ENCODE measurements at places on chromosomes 16 and 17.

DNA sequence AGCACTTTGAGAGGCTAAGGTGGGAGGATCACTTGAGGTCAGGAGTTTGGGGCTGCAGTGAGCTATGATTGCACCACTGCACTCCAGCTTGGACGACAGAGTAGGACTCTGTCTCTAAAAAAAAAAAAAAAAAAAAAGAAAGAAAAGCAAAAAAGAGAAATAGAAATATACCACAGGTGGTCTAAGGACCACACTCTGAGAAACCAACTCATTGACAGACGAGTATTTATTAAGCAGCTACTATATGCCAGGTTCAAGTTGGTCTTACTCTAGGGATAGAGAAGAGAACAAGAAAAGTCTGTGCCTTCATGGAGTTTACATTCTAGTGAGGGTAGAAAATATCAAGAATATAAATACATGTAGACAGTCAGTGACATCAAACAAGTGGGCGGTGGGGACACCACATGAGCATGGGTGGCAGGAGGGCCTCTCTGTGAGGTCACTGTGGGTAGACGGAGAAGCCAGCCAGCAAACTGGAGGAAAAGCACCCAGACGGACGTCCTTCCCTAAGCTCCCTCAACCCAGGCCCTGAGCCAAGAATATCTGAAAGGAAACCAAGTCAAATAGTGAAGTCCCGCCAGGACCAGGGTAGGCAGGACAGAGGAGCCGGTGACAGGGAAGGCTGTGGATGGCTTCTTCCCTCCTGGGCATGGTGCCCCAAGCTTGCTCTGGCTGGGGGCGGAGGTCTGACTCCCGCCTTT lies 4.7 kb downstream of the CDIPT start:
- DNase-seq: no peak

DNA sequence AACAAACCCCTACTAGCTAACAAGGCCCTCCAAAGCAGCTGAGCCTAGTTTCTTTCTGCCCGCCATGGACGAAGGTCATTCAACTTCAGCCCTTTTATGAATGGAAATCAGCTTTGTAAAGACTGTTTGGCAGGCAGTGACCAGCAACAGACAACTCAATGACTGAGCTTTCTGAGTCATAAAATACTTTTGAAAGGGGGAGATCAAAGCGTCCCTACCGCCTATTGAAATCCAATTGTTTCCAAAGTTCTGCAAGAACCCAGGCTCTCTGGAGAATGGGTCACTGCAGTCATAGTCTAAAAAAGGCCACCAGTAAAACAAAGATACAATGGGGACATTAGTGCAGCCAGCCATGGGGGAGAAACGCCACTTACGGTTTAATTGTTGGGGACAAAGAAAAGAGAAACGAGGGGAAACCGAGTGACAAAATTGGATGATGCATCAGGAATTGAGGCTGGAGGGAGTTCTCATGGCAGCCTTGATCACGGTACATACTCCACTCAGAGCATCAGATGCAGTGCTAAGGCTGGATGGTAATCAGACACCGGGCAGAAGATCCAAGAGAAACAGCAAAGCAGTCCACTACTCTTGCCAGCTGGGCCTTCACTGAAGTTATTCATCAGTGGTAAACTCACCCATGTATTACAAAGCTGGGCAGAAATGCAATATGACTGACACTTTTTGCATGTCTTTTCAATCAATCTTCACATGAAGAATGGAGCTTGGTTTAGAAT lies 9.8 kb downstream of the ADAMTS18 start:
- no peak for DNase-seq

DNA sequence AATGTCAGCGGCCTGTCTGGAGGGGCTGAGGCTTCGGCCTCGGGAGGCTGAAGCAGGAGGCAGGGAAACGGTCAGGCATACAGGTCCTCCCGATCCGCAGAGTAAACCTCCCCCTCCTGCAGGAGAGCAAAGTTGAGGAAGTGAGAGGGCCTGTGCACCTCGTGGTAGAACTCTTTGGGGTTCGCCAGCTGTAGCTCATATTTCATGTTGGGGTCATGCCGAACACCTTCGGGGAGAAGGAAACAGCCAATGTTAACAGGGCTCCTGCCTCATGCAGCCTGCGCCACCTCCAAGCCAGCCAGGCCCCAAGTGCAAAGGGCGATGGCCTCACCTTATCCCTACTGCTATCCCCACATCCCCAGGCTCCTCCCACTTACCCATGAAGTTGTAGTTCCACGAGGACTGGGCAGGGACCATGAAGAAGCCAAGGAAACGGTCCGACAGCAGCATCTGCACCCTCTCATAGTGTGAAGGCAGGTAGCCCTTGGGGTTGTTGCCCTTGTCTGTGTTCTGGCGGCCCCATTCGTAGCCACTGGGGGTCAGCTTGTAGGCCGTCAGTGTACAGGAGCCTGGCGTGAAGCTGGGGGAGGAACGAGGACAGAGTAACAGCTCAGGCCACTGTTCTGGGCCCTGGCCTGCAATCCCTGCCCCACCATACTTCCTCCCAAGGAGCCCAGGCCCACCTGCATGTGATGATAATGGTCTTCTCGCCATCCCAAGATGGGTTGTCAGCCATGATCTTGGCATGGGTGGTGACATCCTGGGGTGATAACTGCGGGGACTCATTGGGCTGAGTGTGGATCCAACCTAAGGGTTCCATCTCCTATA lies 1.3 kb upstream of the RILP start:
- DNase-seq: no peak

- DNase-seq: no peak
Observed at GRCh38 chr16:23836078-23836403, 258 bp downstream of the PRKCB start.

DNA sequence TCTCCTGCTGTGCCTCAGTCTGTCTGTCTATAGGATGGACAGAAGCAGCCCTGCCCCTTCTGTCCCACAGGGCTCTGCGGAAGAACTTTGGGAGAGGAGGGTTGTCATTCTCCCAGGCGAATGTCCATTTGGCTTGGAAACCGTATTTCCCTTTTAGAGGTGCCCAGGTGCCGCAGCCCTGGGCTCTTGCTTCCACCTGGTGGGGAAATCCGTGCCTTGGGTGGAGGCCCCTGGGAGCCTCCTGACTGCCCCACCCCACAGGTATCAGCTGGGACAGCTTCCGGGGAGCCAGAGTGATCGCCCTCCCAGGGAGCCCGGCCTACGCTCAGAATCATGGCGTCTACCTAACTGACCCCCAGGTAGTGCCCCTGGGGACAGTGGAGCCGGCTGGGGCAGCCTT lies 12.7 kb downstream of the FCSK start:
- no peak for DNase-seq

- no peak for DNase-seq
Observed at GRCh38 chr16:85435286-85435685, 177.8 kb upstream of the GSE1 start.
